EL (cell line): ENCODE measurements at places on chromosomes 12 and 14.

DNA sequence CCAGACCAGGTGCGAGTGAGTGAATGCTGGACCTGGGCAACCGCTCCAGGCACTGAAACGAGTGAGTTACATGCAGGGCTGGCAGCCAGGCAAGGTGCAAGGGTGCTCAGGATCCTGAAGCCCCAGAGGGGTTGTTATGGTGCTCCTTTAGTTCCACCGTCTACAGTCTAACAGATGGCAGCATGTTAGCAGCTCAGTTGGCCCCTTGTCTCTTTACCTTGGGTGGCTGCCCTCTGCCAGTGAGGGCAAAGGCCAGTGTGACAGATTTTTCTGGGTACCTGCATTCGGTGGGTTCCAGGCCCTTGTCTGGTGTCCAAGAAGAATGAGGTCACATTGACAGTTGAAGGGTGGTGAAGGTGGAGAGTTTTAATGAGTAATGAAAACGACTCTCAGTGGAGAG lies 106.8 kb downstream of the SLCO1B3 start:
- no peak for DNase-seq

DNA sequence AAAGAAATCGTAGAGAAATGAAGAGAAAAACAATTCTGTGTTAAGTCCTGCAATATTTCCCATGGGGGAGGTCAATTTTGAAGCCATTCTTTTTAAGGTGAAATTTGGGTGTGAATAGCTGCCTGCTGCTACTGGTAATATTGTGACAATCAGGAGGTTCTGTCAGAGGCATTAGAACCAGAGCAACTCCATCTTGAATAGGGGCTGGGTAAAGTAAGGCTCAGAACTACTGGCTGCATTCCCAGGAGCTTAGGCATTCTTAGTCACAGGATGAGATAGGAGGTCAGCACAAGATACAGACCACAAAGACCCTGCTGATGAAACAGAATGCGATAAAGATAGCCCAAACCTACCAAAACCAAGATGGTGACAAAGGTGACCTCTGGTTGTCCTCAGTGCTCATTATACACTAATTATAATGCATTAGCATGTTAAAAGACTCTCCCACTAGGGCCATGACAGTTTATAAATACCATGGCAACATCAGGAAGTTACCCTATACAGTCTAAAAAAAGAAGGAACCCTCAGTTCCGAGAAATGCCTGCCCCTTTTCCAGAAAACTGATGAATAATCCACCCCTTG lies 24.8 kb upstream of the MTHFD1 start:
- peak; percentile 74 for DNase-seq

DNA sequence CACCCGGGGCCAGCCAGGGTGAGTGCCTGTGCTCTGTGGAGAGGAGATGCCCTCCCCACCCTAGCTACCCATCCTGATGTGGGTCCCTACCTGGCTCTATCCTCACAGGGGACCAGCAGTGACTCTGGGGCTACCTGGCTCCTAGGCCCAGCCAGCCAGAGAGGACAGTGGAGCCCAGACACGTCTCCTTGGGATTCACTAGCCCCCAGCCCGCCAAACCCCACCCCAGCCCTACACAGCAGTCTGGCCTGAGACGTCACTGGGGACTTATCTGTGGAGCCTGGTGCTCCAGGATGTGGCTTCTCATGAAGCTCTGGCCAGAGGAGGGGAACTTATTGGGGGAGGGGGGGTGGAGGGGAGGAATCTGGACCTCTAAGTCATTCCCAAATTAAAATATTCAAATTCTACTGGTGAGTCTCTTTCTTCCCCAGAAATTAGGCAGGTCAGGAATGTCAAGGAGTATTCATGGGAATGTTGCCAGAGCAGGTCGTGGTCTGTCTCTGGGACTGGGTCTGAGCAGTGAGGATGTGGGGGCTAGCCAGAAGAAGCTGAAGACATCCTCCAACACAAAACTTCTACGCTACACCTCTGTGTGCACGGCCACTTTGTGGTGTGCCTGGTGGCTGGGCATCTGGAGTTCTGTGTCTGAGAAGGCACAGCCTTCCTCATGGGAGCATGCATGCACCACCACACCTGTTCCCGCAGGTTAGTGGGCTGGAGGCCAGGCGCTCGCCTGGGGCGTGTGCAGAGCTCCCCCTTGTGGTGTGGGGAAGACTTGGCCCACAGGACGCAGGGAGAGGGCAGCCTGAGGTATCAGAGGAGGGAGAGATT lies 2.7 kb downstream of the CMTM5 start:
- DNase-seq = peak; percentile 28

DNA sequence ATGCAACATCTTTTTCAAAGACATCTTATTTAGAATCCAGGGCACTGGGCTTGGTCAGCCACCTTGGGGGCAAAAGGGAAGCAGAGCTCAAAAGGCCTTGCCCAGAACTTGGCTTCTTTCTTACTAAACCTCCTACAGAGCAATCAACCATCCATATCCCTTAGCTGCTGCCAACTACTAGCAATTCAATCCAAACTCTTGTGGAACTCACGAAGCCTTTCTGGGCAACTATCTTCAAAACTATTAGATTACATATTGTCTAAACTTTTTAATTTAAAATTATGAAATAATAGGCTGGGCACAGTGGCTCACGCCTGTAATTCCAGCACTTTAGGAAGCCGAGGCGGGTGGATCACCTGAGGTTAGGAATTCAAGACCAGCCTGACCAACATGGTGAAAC lies 95.5 kb downstream of the PAWR start:
- DNase-seq = no peak

DNA sequence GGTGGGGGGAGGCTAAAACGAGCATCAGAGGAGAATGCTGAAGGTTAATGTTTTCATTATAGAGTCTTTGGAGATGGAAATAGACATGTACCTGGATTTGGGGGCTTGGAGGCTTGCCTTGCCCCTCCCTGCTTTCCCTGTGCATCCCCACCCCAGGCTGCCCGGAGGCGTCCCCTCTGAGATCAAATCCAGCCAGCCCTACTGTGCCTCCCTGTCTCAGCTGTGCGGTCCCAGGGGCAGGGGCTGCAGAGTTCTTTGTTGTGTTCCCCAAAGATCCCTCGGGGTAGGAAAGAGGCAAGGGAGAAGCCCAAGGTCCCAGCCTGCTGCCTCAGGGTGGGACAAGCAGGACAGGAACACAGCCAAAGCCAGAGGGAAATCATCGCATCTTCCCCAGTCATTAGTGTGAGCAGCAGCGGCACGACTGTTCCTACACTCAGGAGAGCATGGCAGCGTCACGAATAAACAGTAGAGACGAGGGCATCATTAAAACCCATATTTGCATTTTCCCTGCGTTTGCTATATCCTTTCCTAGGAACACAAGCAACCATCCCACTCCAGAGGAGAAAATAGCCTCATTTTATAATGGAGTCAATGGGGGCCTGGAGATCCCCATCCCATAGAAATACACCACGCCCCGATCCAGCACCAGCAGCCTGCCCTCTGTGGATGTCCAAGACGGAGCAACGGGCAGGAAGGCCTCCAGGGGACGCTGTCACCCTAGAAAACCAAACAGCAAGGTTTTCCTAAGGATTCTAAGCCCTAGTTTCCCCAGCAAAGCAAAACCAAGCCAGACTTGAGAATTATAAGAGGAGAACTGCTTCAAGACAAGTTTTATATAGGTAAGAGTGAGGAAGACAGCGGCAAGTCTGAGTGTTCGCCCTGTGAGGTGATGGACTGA lies 32.4 kb downstream of the ANO2 start:
- peak; percentile 13 for DNase-seq

DNA sequence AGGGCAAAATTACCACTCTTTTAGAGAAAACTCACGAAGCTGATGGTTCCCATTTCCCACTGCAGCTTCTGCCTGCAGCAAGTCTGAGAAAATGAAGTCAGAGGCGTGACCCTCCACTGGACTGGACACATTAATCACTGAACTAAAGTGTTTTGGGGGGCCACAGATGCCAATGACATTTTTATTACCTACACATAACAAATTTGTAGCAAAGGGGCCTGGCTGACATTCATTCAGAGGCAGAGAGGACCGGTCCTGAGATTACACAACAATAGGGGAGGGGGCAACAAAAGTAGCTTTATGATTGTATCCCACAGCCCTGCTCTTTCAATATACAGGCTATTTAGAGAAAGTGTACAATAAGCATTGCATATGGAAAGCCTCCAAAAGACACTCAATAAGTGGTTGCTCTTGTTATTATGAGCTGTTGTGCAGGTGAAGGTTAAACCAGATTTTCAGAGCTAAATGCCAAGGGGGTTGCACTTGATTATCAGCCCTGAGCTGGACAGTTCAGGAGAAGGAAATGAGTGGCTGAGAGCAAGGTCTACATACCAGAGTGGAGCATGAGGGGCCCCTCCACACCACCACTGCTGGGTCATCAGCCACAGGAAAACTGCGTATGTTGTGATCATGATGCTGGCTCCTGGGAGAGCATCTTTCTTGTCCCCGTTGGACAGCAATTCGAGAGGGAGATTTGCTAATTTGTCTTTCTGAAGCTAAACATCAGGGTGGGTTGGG lies 41.5 kb upstream of the CCDC60 start:
- DNase-seq = no peak

DNA sequence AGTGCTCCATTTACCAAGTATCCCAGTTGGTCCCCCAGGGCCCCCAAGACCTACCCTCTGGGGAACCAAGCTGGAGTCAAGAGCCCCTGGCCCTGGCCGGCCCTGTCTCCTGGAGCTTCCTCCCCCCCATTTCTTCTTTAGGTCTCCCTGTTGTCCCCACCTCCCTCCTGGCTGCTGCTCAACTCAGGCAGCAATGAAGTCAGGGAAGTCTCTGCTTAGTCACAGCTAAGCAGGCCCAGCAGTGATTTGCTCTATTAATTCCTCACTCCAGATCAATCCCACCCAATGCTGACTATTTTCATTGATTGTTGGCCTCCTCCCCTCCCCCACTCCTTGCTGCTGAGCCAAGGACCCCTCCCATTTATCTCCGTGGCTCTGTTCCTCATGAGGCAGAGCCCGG lies 28.3 kb downstream of the VSX2 start:
- DNase-seq = no peak

DNA sequence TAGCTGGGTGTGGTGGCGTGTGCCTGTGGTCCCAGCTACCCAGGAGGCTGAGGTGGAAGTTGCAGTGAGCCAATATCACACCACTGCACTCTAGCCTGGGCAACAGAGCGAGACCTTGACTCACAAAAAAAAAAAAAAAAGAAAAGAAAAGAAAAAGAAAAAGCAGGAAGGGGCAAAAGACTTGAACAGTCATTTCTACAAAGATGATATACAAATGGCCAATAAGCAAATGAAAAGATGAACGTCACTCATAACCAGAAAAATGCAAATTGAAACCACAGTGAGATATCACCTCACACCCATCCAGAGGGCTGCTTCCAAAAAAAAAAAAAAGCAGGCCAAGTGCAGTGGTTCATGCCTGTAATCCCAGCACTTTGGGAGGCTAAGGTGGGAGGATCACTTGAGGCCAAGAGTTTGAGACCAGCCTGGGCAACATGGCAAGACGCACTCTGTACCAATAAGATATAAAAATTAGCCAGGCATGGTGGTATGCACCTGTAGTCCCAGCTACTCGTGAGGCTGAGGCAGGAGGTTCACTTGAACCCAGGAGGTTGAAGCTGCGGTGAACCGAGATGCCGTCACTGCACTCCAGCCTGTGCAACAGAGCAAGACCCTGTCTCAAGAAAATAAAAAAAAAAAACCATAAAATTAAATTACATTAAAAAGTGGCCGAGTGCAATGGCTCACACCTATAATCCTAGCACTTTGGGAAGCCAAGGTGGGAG lies 20.5 kb downstream of the UBC start:
- DNase-seq = no peak

DNA sequence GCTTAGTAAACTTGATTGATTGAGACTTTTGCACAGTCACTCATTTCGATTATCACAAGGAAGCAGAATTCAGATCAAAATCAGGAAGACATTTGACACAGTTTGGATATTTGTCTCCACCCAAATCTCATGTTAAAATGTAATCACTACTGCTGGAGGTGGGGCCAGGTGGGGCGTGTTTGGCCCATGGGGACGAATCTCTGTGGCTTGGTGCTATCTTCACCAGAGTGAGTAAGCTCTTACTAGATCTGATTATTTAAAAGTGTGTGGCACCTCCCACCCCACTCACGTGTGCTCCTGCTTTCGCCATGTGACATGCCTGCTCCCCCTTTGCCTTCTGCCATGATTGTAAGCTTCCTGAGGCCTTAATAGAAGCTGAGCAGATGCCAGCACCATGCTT lies 291.4 kb downstream of the PCNX1 start:
- DNase-seq = no peak

DNA sequence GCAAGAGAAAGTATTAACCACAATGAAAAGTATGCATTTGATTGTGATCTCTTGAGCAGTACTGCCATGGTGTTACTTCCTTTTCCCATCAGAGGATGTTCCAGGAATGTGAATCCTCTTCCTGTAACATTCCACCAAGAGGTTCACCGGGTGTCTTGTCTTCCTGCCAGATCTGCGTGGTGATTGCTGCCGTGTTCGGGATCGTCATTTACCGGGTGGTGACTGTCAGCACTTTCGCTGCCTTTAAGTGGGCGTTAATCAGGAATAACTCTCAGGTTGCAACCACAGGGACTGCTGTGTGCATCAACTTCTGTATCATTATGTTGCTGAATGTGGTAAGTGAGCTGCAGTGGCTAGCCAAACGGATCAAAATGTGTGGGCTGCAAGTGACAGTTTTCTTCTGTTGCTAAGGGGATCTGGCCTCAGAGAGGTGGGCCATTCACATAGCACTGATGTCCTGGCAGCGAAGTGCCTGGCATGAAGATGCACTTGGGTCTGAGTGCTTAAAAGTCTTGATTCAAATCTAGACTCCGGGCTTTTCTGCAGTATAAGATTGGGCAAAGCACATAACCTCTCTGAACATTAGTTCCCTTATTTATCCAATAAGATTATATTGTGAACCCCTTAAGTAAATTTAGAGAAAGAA lies 123.4 kb downstream of the SLC5A8 start:
- DNase-seq = peak; percentile 68

DNA sequence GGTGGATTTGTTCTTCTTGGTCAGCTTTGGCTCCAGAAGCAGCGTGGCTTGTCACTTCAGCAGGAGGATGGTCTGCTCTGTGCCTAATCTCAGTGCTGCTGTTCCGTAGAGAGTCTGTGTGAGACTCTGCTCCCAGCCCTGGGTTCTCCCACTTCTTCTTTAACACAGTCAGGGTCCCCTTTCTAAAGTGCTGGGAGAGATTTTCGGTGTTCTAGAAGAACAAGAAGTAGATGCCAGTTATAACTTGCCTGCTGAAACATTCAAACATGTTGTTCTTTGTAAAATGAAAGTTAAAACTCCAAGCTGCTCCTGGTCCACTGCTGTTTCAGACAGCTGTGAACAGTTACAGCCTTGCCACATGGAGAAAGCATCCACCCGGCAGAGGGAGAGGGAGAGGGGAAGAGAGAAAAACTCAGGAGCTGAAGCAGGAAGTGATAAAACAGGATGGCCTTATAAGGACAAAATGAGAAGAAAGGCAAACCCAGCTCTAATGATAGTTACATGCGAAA lies 55.2 kb upstream of the CERS5 start:
- peak; percentile 94 for DNase-seq

GRCh38 chr12:88298761-88299242 lies 156.7 kb downstream of the TMTC3 start:
- DNase-seq = peak; percentile 78

- no peak for DNase-seq
Observed at GRCh38 chr12:24739106-24739779, 209.7 kb downstream of the BCAT1 start.
